Activated naive CD4-positive, alpha-beta T cell (primary cell): ENCODE measurements at places on chromosomes 11 and 22.

DNA sequence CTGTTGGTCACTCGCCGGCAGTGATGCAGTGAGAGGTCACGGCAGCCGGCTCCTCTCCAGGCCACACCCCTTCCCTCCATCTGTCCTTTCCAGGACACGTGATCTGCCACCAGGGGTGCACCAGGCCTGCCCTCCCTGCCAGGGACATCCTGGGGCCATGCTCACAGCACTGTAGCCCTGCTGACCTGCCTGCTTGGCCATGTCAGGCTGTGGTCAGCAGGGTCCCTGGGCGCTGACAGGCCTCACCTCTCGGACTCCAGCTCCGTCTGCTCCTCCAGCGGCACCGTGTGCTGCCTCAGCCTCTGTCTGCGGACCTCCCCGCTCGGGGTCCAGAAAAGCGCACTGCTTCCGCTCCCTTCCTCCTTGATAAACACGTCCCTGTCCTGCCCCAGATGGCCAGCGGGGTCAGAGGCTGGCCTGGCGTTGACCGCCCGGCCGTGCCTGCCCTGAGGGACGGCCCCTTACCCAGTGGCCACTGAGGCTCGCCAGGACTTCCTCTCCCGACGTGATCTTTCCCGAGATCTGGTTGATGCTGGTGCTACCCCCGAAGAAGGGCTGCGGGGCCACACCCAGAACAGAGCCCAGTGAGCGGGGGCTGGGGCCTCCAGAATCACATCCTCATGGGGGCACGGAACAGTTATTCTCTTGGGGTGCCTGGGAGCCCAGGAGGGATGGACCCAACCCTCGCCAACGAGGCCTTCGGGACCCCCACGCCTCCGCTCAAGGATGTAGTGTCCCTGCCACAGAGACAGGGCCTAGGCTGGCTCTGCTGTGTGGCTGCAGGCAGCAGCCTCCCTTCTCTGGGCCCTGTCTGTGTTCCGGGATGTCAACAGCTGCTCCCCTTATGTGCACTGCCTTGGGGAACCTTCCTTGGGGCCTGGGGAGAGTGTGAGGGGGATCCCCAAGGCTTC lies 36.3 kb upstream of the CARS1 start:
- DNase-seq: no peak

- no peak for DNase-seq
These were observed 20.3 kb downstream of the IL18 start for GRCh38 chr11:112143597-112143996.

- DNase-seq: no peak
These were observed 64.1 kb downstream of the ME3 start for GRCh38 chr11:86608251-86608799.

DNA sequence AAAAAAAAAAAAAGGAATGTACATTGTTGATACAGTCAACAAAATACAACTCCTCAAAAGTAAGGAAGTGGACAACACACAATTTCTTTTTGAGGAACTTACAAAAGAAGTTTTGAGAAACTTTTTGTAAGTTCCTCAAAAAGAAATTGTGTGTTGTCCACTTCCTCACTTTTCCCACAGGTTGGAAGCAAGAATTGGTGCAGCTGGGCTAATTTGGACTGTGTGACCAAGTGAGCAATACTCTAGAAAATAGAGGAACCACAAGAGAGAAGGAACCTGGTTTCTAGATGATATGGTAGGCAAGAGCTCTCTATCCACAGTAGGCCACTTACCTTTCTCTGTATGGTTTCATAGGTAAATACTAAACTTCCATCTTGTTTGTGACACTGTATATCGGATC lies 1053.8 kb downstream of the LRRC4C start:
- DNase-seq: no peak

GRCh38 chr11:68373189-68373814 lies 60.9 kb downstream of the LRP5 start:
- DNase-seq: no peak

GRCh38 chr11:74004759-74005615 lies 3.9 kb downstream of the UCP3 start:
- peak; percentile 68 for DNase-seq

DNA sequence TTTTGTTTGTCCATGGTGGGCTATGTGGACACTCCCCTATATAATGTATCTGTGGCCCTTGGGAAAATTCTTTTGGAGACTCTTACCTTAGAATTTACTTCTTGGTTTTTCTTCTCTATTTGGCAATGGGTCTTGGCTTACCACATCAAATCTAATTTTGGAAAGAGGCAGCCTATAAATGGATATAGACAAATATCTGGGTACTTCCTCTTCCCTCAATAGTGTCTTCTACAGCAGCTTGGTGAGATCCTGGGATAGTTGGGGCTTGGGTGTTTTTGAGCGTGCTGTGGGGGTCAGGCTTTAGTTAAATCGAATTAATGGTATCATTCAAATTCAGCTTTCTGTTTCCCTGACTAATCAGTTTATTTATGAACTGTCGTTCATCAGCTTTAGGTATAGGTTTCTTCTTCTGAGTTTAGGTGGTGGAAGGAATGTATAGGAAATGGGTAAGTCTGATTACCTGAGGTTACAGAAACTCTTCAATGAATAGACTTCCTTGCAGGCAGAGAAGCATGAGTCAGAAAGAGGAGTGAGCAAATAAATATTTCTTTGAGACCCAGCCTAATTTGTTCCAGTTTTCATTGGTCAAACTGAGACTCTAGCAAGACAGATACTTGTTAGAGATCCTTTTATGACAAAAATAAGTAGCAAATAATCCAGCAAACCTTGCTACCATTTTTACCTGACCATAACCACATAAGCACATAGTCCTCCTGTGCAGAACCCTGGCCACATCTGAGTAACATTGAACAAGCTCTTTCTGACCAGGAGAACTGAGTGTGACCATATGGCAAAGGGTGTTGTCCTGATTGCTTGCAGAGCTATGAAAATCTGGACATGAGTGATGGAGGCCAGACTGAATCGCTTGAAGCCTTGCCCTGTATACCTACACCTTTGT lies 68.6 kb upstream of the SORL1-AS1 start:
- DNase-seq: no peak

DNA sequence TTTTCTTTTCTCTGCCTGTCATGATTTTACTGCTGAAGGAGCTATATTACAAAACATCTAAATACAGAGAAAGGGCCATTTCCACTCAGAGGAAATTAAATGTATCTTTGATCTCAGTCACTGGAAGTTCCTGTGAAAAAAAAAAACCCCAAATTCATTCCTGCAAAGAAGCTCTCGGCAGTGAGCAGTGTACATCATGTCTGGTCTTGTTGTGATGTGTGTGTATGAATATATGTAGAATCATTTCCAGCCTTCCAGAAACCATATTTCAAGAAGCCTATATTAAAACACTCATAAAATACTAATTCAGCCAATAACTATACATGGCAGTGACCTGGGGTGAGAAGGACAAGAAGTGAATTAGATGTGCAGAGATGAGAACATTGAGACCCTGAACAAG lies 393.2 kb upstream of the TENM4 start:
- DNase-seq: no peak
